ENCODE measurements at places on chromosomes 12 and 14.

DNA sequence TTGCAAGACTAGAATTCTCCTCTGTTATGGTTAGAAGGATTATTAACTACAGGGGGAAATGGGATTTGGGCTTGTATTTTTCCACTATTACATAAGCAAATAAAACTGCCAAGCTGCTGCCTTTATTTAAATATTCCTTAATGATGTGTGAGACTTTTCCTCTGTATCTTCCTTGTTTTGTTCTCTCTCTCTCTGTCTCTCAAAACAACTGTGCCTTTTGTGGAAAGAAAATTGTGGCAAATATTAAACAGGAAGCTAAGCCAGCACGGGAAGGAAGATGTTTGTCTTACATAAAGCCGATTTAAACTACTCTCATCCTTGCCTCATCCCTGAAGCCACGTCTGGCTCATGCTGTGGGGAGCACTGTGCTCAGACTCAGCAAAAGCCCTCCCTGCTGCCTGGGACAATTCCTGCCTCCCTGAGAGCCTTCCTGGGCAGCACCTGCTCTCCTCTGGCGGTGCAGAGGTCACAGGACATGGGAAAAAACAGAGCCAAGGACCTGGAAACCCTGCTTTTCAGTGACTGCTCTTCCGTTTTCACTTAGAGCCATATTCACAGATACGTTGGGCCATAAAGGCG, 237.2 kb downstream of the SLC15A4 start:
- peak; percentile 80 for DNase-seq

GRCh38 chr12:17459214-17459613, 630.8 kb downstream of the RERGL start:
- no peak for DNase-seq

GRCh38 chr12:52947738-52948423, 1.0 kb upstream of the KRT18 start:
- DNase-seq, result no peak

GRCh38 chr12:97257726-97258125, 204.9 kb upstream of the RMST start:
- DNase-seq, result peak; percentile 42

DNA sequence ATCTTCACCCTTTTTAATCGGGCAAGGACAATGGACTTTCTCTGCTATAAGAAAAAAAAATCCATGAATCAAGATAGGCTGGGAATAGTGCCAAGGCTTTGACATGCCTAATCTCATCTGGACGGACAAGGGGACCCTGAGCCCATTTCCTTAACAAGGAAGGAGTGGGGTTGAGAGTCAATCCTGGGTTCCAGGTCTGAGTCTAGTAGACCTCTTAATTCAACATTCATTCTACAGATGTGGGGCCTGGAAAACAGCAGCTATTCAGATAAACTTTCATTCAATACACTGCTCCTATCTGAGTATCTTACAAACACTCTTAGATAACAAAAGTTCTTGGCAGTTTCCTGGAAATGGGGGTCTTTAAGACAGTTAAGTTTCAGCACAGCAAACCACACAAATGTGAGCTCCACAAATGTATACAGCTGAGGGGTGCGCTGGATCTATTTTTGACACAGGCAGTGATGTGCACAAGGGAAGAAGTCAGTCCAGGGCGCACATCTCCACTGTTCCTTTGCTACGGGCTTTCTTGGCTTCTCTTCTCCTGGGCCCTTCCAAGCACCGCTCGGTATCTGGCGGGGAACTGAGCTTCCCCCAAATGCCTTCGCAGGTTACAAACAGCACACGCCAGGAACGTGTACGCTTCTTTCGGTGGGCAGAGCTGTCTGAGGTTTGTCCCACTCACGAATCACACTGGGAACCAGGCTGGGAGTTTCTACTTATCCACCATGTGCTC, 82.2 kb upstream of the GPR68 start:
- peak; percentile 56 for DNase-seq

DNA sequence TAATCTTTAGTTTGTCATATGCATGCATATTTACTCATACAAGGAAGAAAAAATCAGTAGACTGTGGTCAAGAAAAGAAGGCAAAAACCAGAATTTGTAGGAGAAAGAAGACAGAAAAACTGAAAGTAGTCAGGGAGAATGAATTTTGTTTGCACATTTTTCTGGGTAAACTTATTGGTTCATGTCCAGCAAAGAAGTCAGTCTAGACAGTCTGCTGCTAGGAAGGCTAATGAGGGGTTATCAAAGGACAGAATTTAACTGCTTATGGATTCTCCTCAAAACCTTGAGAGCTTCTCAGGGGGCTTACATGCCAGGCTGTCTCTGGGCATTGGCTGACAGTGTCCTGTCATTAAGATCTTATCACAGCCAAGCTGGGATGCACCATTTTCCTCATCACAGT, 293.9 kb downstream of the RPAP3 start:
- DNase-seq, result peak; percentile 8

- DNase-seq, result no peak
Observed at GRCh38 chr12:49091836-49092085, 2.8 kb downstream of the DHH start.

DNA sequence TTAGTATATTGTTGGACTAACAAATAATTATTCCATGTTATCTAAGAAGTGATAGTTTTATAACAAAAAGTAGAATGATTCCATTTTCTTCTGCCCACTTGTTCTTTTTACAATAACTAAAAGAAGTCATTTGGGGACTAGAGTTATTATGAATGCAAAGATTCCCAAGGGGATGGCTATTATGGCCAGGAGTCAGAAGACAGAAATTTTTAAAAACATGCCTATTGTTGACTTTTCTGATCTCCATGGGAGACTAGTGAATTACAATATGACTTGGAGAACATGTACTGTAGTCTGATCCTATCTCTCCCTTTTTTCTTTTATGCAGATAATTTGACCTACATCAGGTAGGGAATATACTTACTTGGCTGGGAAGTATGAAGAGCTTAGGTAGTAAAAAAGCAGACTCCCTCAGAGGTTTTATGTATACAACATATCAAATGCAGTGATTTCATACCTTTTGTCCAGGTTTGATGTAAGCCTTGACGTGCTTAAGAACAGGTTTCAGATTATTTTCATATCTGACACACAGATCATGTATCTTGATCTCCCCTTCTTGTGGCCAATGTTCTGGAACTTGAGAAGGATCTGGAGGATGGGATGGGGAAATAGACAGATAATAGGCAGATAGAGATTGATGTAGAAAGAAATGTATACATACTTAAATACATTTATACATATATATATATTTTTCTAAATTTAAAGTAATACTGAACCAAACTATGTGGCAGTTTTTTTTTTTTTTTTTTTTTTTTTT, 41.0 kb upstream of the KCNJ8 start:
- DNase-seq, result no peak

DNA sequence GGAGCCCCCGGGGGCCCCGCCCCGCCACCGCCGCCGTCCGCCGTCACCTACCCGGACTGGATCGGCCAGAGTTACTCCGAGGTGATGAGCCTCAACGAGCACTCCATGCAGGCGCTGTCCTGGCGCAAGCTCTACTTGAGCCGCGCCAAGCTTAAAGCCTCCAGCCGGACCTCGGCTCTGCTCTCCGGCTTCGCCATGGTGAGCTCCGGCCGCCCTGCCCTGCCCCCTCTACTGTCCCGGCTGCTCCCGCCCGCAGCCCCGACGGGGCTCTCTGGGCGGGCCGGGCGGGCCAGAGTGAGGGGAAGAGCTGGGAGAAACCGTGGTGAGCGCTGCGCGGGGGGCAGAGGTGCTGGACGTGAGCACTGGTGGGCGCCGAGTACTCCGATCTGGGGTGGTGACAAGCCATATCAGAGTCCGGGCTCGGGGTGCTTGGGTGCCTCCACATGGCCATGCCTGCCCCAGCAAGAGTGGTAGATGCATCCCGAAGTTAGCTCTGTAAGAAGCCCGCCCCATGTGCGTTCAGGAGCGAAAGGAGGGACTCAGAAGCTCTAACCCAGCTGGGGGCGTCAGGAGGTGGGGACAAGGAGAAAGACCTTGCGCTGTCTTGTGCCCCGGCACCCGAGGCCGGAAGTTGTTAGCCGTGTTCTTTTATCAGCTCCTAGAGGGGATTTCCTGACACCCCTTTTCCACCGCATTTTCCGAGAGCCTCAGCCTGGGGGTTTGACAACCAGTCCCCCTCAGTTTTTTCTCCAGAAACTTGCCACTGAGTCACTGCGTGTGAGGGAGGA, 717 bp downstream of the ORAI1 start:
- peak; percentile 80 for DNase-seq

DNA sequence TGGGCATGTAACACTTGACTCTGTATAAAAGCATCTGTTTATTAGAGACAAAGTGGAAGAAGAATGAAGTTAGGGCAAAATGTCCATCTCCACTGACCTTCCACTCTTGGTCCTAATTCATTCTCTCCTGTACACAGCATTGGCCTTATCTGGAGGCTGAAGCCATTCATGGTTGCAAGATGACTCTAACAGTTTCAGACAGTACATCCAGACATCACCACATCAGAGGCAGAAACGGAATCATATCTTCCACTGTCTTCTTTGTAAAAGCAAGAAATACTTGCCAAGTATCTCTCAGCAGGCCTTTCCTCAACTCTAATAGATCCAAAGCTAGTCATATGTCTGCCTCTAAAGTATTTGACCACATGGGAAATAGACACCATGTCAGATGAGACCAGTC, 41.1 kb downstream of the PTHLH start:
- no peak for DNase-seq

- DNase-seq, result no peak
Observed at GRCh38 chr12:28550757-28551704, 360.8 kb downstream of the CCDC91 start.

GRCh38 chr14:54489318-54489683, 521 bp upstream of the GMFB start:
- no peak for DNase-seq

DNA sequence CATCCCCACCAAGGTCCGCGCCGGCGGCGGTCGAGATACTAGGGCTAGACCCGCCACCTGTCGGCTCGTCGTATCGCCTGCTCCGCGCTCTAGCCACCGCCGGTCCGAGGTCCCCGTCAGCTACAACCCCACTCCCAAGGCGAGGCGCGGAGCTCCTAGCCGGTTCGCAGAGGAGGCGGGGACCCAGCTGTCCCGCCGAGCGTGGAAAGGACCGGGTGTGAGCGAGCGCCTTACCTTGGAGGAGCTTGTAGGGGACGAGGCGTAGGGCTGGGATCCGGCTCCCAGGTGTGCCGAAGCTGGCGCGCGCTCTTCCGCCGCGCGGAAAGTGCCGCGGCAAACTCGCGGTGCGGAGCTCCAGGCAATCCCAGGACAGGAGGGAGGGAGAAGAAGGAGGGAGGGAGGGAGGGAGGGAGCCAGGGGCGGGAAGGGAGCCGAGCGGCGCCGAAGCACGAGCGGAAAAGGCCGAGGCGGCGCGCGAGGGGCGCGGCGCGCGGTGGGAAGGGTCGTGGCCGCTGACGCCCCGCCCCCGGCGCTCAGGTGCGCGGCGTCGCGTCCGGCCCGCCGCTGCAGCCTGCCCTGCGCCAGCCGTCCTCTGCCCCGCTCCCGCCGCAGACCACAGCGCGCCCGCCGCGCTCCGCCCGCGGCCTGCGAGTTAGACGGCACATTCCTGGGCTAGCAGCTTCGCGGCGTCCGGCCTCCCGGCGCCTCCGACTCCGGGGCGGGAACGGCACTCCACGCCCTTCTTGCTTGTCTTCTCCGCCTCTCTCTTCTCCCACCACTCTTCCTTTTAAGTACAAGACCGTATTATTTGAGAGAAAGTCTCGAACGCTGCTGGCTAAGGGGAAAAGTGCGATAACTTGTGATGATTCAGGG, at the start of gene PAWR:
Gene PAWR (minus strand): TSS at position 327 of the 873 bp plus-strand sequence. CDS start 720 bp downstream, outside the sequence.
- DNase-seq, result peak; percentile 93

- DNase-seq, result no peak
Observed at GRCh38 chr12:113826805-113827538, 139.2 kb downstream of the RBM19 start.

DNA sequence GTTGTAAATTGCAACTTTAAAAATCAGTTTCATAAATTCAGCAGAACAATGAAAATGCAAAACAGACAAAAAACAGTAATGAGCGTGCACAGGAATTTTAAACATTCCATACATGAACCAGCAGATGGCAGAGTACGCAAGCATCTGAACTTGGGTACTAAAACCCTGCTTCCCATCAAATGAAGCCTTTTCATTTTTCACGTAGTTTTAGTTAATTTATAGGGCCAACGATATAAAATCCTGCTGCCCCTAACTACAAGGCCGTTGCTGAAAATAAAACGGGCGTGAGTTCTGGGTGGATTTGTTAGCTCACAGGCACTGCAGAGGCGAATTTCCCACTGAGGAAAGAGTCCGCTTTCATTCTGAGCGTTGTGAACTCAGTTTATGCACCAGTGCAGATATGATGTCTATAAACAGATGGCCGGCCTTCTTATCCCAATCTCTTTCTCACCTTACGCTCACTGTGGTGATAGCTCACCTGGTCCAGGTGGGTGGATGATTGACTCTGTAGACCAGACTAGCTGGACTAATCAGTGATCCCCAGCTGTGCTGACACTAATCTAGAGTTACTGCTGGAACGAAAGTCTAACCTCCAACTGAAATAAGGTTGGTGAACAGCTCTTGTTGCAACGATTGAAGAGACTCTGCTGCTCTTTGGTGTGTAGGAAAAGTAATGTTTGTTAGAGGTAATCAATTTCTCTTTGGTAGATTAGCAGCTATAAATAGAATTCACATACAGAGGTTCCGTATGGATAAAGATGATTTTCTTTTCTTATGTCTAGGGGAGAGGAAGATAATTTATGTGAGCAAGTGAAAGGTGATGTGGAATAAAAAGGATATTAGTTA, 89.2 kb downstream of the PDZRN4 start:
- DNase-seq, result peak; percentile 86

DNA sequence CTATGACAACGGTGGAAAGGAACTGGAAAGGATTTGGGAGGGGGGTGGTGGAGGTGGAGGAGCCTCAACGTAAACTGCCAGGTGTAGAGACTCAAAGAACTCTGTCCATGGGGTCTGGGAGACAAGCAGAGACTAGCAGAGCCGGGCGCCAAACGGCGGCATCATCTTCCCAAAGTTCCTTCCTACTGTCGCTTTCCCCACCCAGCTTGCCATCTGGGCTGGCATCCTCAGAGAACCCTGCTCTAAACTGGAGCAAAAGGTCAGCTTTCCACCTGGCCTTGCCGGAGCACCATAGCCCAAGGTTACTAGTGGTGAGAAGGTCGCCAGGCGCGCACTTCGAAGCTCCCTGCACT, 4.0 kb upstream of the IRF2BPL start:
- DNase-seq, result peak; percentile 51

DNA sequence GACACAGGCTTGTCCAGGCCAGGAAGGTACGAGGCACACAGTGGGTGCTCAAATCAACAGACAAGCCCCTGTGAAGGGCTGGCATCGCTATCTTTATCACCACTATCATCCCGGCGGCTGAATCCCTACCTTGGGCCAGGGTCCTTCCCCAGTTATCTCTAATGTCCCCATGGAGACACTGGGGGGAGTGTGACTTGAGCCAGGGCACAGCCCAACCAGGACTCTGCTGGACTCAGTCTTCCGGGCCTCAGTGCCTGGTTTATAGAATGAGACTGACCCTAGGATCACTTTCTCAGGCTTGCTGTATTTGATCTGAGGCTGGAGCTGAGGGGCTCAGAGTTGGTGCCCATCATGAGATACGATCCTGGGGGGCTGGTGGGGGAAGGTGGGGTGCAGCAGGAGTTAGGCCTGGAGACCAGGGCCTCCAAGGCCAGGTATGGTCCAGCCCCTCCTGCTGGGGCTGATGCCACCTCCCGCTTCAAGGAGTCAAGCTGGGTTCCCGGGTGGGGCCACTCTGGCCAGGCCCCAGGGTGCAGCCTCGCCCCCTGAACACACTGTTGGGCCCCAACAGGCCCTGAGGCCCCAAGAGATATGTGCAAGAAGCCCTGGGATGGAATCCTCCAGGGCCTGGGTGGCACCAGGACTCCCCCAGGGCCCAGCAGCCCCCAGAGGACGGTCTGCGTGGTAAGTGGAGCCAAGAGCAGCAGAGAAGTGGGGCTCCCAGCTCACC, 11.8 kb downstream of the BEGAIN start:
- DNase-seq, result no peak

- peak; percentile 44 for DNase-seq
Observed at GRCh38 chr14:99768381-99768780, 24.8 kb upstream of the EML1 start.

Data from NCI-H82 (cell line).